Stimulated activated CD8-positive, alpha-beta memory T cell treated with anti-CD3 and anti-CD28 coated beads, Interleukin-7, amount 100 ng/mL, for 1 hour (primary cell): ENCODE measurements at places on chromosomes 6 and 20.

GRCh38 chr6:18110162-18110561 lies 12.3 kb downstream of the NHLRC1 start:
- DNase-seq, result no peak

GRCh38 chr6:16129623-16130401 lies 926 bp downstream of the MYLIP start:
- no peak for DNase-seq

DNA sequence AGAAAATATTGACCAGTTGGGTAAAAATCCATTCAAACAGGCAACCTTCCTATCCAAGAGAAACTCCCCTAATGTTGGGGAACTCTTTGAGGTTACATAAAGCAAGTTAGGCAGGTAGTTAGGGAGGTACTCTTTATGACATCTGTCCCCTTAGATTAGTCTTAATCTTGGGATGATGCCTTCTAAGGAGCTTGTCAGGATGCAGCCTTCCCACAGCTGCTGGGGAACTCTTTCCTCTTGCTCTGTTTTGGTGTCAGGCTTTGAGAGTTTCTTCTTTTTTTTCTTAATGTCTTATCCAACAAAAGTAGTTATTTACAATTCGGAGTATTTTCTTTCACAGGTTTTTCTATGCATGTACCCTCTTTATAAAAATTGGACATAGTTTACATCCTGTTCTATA lies 194.8 kb downstream of the CDKAL1 start:
- DNase-seq, result no peak

GRCh38 chr6:164792666-164793065 lies 516.7 kb downstream of the C6orf118 start:
- no peak for DNase-seq
